Aorta (tissue), 5 donors: ENCODE measurements at places on chromosomes 5 and 9. TPM values are rescaled to one million over a fixed set of nuclear protein-coding genes. Genes with fewer than 3 reads are reported as not detected.

DNA sequence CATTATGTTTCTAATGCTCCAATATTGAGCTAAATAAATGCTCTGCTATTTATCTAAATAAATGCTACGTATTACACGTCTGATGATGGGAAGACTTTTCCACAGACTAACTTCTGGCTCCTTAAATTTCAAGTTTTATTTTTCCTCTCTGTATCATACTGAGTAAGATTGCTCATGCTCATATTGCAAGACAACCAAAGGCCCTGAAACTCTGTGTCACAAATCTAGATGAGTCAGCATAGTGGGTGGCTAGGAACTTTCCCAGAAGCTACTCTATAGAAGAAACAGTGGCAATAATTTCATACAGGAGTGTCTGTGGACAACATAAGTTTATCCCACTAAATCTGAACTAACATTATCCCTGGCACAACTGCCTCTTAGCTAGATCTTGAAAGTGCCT, 53.0 kb upstream of the RFX3 start:
- no peak for DNase-seq

GRCh38 chr9:37371565-37372464, 50.7 kb upstream of the GRHPR start:
- no peak for DNase-seq

GRCh38 chr9:38681747-38682227, 38.1 kb downstream of the FAM240B start:
- no peak for DNase-seq

DNA sequence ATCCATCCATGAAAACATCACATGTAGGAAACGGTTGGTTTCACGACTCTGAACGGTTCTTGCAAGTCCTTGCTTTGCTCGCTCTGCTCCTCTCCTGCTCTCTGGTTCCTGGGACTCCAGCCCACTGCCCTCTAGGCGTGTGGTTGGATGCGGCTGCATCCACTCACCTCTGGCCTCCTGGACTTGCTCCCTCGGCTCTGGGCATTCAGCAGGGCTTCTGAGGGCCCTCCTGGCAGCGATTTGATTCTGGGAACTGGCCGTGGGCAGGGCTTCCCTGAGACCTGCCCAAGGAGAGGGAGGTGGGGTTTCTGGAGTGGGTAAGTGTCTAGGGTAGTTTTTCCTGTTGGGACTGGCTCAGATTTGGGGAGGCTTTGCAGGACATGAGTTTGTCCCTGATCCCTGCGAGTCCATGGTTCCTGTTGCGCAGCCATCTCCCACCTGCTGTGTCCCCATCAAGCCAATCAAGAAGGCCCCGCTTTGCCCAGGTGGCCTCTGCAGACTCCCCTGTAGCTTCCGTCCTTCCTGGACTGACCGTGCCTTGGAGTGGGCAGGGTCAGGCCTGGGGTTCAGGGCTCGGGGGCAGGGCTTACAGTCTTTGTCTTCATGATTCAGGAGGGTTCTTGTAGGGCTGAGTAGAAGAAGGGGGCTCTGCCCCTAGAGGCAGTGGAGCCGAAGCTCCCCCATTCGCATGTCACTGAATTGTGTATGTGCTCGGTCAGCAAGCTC, 192.3 kb downstream of the CACNA1B start:
- no peak for DNase-seq

GRCh38 chr5:122653087-122654017, 121.5 kb upstream of the SNX2 start:
- no peak for DNase-seq

- DNase-seq, result no peak
Measured at GRCh38 chr9:69392826-69393225, 67.8 kb downstream of the ENTREP1 start.

DNA sequence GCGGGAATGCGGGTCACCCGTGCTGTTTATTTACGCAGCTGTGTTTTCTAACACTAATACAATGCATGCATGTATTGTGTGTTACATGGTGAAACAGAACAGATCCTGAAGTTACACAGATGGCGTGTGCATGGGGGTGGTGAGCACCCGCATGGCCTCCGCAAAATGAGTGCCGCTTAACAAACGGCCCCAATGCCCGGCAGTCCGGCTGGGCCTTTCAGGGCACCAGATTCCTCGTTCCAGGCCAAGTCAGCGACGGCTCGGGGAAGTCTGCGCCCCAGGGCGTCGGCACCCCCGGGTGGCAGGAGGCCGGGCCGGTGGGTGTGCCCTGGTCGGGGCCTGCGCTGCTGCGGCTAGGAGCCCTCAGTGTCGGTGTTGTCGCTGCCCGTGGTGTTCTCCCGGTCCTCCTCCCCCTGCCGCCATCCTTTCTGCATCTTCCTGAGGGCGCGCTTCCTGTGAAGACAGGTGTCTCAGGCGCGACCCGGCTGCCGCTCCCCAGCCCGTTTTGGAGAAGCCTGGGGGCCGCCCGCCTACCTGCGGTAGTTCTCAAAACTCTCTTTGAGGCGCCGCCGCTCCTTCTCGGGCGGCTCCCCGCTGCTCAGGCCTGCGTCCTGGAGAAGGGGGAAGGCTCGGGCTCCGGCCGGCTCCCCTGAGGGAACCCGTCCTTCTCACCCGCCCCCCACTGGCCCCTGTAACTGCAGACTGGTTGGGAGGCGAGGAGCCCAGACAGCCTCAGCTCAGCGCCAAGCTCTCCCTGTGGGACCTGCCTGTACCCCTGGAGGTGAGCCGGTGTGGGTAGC, 605 bp upstream of the DNLZ start:
- DNase-seq, result no peak

DNA sequence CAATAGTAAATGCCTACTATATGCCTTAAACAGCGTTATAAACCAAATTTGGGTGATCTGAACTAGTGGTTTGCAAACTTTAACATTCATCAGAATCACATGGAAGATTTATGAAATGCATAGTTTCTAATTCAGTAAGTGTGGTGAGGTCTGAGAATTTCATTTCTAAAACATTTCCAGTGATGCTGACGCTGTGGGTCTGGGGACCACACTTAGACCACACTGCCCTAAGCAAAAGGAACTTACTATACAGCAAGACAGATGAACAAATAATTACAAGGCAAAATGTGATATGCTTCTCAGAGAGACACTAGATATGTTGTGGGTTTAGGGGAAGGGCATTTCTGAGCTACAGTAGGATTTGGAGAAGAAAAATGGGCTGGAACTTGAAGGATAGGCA, 72.6 kb downstream of the OXCT1 start:
- DNase-seq, result no peak

- DNase-seq, result no peak
Measured at GRCh38 chr5:123518111-123518510, 6.1 kb downstream of the CSNK1G3 start.

- DNase-seq, result no peak
Measured at GRCh38 chr5:135353952-135354721, 44.9 kb downstream of the MACROH2A1 start.

DNA sequence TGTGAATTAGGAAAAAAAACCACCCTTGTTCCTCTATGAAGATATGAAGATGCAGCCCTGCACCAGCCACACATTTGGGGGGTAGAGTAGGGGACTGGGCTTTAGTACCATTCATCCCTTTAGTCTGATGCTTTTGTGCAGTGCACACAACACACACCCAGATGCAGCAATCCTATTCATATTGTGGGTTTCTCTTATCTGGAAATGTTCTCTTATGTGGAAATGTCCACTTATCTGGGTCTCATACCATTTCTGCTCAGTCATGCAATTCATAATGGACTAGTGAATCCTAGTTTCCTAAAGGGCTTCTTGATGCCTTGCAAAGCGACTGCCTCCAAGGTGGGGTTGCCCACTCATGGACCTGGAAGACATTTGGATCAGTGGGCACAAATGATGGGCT, 47.8 kb downstream of the C9orf152 start:
- DNase-seq, result no peak

- no peak for DNase-seq
Measured at GRCh38 chr9:34994900-34995669, 5.5 kb downstream of the DNAJB5 start.

GRCh38 chr5:90473396-90474234, 956 bp downstream of the MBLAC2 start:
- no peak for DNase-seq

DNA sequence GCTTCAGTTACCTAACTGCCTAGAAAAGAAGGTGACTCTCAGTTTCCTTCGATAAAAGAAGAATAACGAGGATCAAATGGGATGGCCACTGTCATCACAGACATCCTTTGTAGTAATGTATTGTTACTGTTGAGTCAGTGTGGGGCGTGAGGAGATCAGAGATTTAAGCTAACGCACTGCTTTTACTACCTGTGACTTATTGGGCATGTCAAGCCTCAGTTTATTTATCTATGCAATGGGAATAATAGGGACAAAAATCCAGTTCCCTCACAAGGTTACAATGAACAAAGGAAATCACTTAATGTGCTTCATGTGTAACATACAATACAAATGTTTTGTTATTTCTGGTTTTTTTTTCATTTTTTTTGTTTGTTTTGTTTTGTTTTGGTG, 255 bp upstream of the TRPM6 start:
- no peak for DNase-seq

The PCDHGA7 gene
- total RNA-seq, result 8.0 TPM

GRCh38 chr9:34206561-34206960, 27.7 kb downstream of the UBAP1 start:
- no peak for DNase-seq

DNA sequence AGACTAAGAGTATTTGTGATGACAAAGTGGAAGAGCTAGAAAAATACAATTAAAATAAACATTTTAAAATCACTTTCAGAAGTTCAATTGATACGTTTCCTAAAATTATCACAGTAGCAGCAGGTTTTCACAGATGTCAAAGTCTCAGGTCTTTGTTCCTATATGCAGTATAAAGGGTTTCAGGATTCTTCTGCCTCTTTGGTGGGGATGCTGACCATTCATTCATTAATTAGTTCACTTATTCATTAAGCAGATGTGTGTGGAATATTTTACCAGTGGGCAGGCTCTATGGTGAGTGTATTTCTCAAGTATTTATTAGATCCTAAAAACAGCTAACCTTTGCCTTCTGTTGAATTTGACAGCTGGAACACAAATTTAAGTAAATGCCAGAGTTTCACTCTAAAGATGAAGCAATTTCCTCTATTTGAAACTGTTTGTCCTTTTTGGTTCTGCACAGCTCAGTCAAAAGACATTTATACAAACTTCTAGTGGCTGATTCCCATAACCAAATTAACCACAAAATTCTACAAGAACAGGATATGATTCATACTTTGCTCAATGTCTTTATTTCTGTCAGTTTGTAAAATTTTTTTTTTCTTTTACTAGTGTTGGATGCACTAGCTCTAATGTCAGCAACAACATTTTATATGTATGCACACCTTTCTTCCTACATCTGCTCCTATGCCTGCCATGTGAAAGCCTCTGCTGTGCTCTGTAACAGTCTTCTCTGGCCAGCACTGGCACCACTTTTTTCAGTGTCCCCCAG, 75.9 kb upstream of the PRR16 start:
- DNase-seq, result no peak
